Large intestine (tissue), 12 donors: ENCODE measurements at places on chromosomes 4 and X.
A peak's percentile ranks its signal among the peaks of the same experiment; 100 is the strongest.

DNA sequence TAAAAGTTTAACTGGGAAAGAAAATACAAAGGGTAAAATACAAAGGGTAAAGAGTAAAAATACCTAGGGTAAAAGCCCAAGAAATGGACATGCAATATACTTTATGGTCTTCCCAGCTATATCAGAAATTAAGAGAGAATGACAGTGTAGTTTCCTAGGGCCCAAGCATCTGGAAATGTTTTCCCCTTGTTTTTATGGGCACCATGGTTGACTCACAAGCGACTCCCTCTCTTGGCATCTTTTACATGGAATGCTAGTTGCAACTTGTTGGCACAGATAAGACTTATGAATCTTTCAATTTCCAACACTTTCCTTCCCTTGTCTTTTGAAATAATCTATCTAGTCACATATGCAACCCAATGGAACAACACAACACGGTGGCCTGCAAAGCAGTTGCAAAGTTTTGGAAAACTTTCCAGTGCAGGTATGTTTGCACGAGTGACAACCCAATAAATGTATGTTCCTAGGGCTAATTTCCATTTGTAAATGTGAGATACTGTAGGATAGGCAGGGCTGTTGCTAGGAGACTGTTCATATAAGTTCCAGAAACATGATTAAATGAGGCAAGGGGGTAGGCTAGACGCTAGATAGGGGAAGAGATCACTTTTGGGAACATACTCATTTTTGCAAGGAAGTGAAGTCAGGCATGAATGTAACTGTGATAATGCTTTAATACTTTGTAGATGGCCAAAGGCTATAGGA lies 36.4 kb upstream of the CWH43 start:
- no peak for DNase-seq

GRCh38 chr4:85777908-85778631 lies 303.1 kb downstream of the ARHGAP24 start:
- no peak for DNase-seq

DNA sequence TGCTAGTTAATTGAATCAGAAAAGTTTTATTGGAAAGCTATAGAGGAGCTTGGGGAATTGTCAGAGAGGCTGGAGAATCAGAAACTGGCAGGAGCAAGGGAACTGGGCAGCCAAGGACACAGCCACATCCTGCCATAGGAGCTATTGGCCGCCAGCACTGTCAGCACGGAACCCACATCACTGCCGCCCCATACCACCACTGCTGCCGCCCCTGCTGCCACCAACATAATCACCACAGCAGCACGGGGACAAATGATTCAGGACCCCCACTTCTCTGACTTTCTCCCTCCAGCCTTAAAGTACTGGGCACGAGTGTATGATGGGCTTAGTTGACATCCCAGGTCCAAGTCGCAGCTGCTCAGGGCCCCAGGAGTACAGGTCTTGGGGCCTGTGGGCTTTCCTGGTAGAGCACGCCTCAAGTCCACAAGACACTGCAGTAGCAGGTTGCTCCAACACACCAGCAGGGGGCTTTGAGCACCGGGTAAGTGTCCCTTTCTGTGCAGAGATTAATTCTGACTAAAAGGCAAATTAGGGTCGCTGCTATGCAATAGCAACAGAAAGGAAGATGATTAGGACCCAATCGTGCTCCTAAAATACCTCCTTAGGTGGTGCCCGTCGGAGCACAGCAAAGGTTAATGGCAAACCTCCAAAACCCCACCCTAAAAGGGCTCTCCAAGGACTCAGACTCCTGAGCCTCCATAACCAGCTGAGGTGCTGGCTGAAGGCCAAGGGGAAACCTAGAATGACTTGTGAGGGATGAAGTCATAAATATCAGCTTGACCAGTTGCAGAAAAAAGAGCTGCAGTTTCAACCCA lies 6.9 kb downstream of the PJA1 start:
- DNase-seq: no peak

- peak; percentile 60 for DNase-seq
Observed at GRCh38 chr4:122711919-122712318, 20.6 kb upstream of the BBS12 start.

DNA sequence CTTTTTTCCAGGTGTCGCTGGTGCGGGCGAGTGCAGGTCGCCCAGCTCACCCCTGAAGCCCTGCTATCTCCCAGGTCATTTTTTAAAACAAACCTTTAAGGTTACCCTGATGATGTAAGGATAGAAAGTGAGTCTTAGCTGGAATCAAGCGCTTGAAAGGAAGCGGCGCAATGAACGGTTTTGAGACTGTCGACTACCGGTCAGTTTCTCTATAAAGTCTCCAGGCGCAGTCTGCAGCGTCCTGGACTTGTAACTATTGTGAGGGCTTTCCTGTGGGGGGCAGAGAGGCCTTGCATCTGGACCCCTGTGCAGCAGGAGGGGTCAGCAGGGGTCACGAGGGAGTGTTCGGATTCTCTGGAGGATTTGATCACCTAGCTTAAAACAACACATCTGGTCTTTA lies 1.6 kb downstream of the KIT start:
- peak; percentile 27 for DNase-seq

- no peak for DNase-seq
Observed at GRCh38 chrX:45229348-45229747, 28.7 kb upstream of the DIPK2B start.

- peak; percentile 44 for DNase-seq
Observed at GRCh38 chr4:37890801-37891259, at the start of gene TBC1D1. Gene TBC1D1 (plus strand): TSS chr4:37891084. CDS start chr4:37902096, 11,012 bp downstream.

DNA sequence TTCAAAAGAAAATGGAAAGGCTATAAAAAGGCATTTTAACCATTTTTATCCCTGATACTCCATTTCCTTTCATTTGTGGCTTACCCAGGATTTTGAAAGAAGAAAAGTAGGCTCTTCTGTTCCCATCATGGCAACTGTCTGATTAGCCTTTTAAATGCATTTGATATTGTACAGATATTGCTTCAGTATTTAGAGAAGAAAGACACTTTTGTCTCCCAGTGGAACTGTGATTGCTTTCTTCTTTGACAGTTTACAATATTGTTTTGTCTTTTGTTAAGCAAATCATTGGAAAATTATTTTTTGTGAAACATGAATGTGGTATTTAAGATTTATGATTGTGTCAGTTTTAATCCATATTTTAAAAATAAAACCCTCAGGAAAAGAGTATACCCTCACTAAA lies 297.4 kb upstream of the TACR3 start:
- DNase-seq: no peak

GRCh38 chr4:32858361-32858760 lies 2138.2 kb downstream of the PCDH7 start:
- DNase-seq: no peak

DNA sequence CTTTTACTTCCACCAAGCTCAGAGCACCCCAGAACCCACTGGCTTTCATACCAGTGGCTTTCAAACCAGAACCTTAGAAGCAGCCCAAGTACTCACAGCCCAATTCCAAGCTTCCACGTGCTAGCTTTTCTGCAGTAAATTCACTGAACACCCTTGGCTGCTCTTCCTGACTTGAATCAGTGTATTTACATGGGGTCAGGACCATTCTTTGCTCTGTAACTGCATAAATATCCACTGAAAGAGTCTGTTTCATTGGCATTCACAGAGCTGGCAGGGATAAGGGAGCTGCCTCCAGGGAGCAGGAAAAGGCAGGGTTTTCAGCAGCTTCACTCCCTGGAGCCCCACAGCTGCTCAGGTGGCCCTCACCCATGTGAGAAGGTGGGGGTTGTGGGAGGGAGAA lies 43.8 kb downstream of the RAI2 start:
- no peak for DNase-seq

DNA sequence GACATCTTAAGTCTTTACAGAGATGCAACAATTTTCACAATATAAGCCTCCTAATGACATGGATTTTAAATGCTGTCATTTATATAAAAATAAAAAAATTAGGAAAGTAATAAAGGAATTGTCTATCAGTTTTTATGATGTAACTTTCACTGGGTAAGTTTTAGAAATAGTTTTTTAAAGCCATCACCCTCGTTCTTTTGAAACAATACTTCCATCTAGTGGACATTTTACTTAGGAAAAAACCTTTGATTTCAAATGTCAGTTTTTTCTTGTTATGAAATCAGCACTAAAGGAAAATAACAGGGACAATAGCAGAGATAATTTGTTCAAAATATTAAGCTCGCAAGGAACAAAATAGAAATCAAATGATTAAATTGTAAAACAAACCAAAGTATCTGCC lies 24.3 kb upstream of the NDNF start:
- no peak for DNase-seq

GRCh38 chrX:67734111-67734753 lies 190.4 kb downstream of the AR start:
- DNase-seq: no peak

DNA sequence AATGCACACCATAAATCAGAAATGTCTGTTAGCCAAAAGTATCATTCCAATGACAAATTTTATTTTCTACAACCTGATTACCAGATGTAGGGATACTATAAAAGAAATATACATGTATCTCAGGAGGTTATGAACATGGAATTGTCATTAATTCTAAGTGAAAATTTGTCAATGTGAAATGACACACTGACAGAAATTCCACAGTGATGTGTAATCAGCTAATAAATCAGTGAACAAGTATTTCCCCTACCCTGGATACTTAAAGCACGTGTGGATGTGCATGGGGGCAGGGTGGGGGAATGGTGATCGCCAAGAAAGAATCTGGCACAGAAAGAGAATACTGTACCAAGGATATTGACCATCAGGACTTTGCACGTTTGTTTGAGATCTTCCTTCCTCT lies 123.6 kb downstream of the SH3RF1 start:
- no peak for DNase-seq

DNA sequence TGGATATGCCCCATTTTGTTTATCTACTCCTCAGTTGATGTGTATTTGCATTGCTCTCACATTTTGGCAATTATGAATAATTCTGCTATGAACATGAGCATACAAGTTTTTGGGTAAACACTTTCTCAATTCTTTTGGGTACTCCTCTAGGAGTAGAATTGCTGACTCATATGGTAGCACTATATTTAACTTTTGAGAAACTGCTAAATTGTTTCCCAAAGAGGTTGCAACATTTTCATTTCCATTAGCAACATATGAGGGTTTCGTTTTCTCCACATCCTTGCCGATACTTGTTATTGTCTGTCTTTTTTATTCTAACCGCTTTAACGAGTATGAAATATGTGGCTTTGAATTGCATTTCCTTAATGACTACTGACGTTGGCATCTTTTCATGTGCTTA lies 185.4 kb downstream of the TSPAN5 start:
- no peak for DNase-seq

- no peak for DNase-seq
Observed at GRCh38 chr4:96775501-96775900, 935.6 kb downstream of the PDHA2 start.

GRCh38 chr4:8403976-8404375 lies 36.5 kb downstream of the ACOX3 start:
- no peak for DNase-seq

DNA sequence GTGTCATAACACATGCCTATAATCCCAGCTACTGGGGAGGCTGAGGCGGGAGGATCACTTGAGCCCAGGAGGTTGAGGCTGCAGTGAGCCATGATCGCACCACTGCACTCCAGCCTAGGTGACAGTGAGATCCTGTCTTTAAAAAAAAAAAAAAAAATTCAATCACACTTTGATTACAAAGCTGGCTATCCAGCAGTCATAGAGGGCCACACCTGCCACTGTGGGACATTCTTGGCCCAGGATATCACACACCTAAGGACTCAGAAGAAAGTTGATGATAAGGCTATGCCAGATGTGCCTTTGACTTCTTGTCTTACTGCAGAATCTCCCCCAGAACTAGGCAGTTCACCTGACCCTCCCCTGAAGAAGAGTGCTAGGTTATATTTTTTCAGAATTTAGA lies 122.5 kb upstream of the GALNT7 start:
- no peak for DNase-seq

- DNase-seq: no peak
Observed at GRCh38 chr4:7968262-7968896, 28.7 kb upstream of the AFAP1 start.

DNA sequence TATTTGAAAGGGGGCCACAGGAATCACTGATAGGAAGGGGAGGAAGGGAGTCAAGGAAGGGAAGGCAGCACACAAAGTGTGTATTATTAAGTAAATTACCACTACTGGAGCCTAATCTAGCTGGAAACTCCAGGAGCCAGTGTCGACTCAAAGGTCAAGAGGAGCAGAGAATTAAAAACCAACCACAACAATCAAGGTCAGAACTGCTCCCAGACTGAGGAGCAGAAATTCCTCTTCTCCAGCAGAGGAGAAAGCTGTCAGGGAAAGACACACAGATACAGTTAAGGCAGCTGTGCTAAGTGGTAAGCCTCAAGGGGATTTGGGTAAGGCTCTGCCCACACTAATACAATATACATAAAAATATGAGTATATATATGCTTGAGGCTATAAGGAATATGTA lies 87.5 kb upstream of the PTPN13 start:
- no peak for DNase-seq

GRCh38 chr4:127783955-127784770 lies 2.0 kb downstream of the HSPA4L start:
- DNase-seq: no peak

GRCh38 chrX:26822448-26822847 lies 606.5 kb downstream of the MAGEB5 start:
- no peak for DNase-seq

- no peak for DNase-seq
Observed at GRCh38 chr4:149690726-149691125, 124.9 kb downstream of the IQCM start.

DNA sequence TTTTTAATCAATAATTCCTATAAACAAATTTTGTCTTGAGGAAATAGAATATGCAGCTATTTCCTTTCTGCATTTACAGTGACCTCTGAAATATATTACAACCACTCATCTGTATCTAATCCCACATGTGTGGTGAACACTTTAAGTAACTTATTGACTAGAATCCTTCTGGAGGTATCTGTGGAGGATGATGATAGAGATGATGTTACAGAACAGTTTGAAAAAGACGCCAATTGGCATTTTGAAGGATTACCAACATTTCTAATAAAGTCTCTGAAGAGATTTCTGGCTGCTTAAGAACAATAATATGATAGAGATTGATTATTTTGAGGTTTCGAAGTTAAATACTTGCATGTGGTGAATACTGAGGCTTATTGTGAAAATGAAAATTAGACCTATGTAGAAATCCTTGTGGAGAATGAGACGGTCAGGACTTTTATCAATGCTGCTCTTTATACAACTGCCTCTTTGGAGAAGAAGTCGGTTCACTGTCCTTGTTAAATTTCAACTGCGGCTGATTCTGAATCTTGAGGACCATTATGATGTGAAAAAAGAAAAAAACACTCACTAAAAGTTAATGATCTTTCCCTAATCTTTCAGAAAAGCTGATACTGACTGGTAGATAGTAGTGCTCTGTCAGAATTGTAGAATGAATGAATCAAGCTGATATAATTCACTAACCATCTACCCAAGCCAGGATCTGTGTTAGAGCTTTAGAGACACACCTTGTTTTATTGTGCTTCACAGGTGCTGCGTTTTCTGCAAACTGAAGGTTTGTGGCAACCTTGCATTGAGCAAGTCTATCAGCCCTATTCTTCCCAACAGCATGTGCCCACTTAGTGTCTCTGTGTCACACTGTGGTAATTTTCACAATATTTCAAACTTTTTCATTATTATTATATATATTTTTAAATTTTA lies 204.7 kb downstream of the SPRY1 start:
- peak; percentile 83 for DNase-seq

- no peak for DNase-seq
Observed at GRCh38 chr4:18197467-18197866, 175.9 kb upstream of the LCORL start.

GRCh38 chrX:88586317-88586716 lies 160.7 kb upstream of the CPXCR1 start:
- DNase-seq: no peak
